ENCODE measurements at places on chromosomes 5 and 9.

- DNase-seq = no peak
Measured at GRCh38 chr5:40841068-40841805, at the start of gene CARD6. Gene CARD6 (plus strand): TSS chr5:40841367. CDS start chr5:40841383, 16 bp downstream.

DNA sequence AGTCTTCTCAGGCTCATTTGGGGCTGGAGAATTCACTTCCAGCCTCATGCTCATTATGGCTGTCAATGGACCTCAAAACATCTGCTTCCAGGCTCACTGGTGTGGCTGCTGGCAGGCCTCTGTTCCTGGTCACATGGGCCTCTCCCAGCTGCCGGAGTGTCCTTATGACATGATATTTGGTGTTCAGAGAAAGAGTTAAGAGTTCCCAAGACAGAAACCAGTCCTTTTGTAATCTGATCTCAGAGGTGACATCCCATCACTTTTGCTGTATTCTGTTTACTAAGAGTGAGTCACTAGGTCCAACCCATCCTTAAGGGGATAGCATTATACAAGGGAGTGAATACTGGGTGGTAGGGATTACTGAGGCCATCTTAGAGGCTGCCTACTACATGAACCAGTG lies 104.6 kb downstream of the CACNA1B start:
- DNase-seq = no peak

GRCh38 chr5:55101556-55102276 lies 730 bp upstream of the GZMA start:
- DNase-seq = no peak

DNA sequence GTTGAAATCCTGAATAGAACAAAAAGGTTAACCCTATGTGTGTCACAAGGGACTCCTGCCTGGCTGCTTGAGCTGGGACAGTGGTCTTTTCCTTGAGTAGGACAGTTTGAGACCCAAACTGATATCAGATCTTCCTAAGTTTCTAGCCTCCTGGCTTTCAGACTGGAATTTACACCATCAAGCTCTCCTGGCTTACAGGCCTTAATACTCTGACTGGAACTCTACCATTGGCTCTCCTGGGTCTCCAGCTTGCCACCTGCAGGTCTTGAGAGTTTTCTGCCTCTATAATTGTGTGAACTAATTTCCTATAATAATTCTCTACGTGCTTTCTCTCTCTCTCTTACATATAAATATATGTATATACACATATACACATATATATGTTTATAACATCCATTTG lies 112.5 kb downstream of the PRR16 start:
- no peak for DNase-seq

GRCh38 chr5:66828548-66829357 lies 232.6 kb downstream of the MAST4 start:
- no peak for DNase-seq
